ENCODE measurements at places on chromosomes 3 and 15. TPM values are rescaled to one million over a fixed set of nuclear protein-coding genes. Genes with fewer than 3 reads are reported as not detected.

Gene PLSCR4
- 55.2 TPM for total RNA-seq

GRCh38 chr15:68921926-68922325 is 8.4 kb upstream of the SPESP1 start:
- no peak for DNase-seq

DNA sequence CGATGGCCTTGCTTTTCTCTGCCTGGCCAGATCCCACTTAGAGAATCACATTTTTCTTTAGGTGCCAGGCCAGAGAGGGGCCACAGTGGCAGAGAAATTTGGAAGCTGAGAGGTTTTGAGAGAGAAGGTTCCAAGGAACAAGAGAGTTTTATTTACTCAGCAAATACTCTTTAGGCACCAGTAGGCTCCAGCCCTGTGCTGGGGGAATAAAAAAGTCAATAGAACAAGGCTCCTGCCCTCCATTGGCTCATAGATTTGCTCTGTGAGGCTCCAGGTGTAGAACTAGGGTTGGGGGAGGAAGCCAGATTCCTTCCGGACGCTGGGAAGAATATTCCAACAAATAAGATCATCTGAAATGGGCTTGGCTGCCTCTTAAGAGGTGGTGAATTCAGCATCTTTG is 59.9 kb downstream of the ST8SIA2 start:
- no peak for DNase-seq

- no peak for DNase-seq
These were observed 461 bp downstream of the COPB2 start for GRCh38 chr3:139388821-139389551.

Gene MESP2
- total RNA-seq = 0.26 TPM
